Colonic mucosa (tissue), 4 donors: ENCODE measurements at places on chromosomes 12 and 14. TPM values are rescaled to one million over a fixed set of nuclear protein-coding genes. Genes with fewer than 3 reads are reported as not detected.

The SRGAP1 gene
- 8.7 TPM for total RNA-seq

The RAPGEF3 gene
- 10.1 TPM for total RNA-seq

The PLA2G1B gene
- 5.0 TPM for total RNA-seq

The DYRK2 gene
- total RNA-seq = 66.0 TPM

The LTB4R gene
- 4.0 TPM for total RNA-seq

The EPYC gene
- not detected for total RNA-seq

The TSPAN19 gene
- not detected for total RNA-seq

GRCh38 chr12:49869816-49870500, 27.1 kb upstream of the BCDIN3D start:
- DNase-seq = no peak

- no peak for DNase-seq
These were observed 1.4 kb upstream of the CNOT2 start for GRCh38 chr12:70241845-70242244.

GRCh38 chr12:128872303-128872702, 19.0 kb downstream of the GLT1D1 start:
- no peak for DNase-seq

GRCh38 chr12:121770813-121771625, 22.5 kb downstream of the RHOF start:
- no peak for DNase-seq

- DNase-seq = no peak
These were observed 464.0 kb downstream of the RAD51B start for GRCh38 chr14:68283378-68284123.

DNA sequence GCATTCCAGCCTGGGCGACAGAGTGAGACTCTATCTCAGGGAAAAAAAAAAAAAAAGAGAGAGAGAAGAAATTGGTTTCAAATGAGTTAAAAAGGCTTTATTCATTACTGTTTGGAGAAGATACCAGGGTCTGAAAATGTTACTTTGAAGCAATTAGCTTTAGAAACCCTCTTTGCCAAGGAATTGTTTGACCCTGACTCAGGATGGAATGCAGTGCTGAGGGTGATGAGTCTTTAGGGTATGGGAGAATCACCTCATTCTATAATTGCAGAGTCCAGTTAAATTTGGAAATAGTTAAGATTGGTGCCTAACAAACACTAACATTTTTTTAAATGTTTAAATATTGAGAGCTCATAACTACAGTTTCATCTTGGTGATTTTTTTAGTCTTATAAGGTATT, 13.3 kb downstream of the RAP1B start:
- DNase-seq = no peak

- no peak for DNase-seq
These were observed 772.2 kb downstream of the LRFN5 start for GRCh38 chr14:42378880-42379279.

GRCh38 chr12:33663000-33663654, 223.5 kb upstream of the SYT10 start:
- no peak for DNase-seq
